ENCODE measurements at places on chromosomes 5 and 9.

GRCh38 chr5:53099546-53099945 is 10.0 kb downstream of the MOCS2 start:
- no peak for DNase-seq

DNA sequence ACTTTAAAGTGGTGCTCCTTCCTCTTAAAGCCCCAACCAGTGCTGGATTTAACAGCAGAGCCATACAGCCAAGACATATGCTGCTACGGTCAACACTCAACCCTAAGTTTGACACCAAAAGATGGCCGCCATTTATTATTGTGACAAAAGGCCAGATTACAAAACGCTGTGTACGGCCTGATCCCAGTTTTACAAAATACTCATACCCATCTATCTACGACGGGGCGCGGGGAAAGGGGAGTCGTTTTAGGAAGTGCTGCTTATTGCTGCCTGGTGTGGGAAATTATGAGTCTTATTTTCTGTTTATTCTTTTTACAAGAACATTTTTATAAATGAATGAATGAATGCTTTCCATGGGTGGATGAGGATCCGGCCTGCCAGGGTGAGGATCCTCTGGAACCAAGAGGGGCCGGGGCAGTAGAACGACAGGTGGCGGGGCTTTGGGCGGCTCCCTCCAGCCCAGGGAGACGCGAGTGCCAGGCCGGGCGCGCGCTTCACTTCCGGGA is 457 bp upstream of the IDNK start:
- no peak for DNase-seq

DNA sequence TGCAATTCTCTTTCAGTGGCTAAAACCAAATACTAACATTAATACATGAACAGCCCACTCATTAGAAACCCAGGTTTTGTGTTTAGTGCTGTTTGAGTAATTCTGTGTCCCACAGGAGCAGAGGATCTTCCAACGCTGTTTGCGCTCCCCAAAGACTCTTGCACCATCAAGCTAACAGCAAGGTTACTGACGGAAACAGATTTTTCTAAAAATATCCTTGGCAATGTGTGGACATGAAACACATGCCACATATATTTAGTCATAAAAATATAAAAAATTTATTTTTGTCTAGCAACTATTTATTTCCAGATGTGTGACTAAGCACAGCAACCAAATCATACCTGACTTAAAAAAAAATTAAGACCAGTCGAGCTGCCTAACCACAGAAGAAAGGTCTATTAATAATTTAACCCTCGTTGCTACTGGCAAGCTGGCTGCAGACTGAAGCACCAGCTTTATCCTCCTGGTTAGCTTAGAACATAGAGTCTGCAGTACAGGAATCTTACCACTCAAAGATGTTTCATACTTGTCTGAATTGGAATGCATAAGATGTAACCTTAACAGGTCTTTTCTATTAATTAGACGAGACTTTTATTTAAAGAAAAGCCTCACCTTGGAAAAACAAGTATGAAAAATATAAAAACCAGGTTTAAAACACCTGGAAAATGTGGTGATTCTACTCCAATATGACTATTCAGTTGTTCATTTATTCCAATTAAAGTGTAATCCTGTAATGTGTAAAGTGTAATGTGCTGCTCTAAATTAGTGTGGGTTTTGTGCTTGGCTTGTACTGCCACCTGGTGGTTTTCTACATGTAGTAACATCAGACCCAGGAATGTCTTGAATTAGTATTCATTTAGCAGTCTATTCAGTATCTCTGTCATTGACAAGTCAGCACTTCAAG is 272.5 kb downstream of the EPB41L4A start:
- peak; percentile 54 for DNase-seq

DNA sequence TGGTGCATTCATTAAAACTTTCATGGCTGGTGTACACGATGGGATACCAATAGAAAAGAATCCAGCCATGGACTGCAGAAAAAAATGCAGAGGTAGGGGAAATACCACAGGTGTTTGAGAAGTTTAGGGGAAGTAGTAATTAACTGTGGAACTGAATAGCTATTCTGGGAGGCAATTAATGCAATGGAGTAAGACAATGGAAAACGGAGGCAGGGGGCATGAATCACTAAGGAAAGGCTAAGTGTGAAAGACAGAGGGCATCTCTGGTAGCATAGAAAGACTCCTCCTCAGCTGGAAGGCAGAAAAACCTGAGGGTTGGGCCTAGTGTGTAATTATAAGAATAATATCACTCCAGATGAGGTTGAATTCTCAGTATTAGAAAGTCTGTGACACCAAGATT is 30.9 kb upstream of the NPR3 start:
- no peak for DNase-seq

DNA sequence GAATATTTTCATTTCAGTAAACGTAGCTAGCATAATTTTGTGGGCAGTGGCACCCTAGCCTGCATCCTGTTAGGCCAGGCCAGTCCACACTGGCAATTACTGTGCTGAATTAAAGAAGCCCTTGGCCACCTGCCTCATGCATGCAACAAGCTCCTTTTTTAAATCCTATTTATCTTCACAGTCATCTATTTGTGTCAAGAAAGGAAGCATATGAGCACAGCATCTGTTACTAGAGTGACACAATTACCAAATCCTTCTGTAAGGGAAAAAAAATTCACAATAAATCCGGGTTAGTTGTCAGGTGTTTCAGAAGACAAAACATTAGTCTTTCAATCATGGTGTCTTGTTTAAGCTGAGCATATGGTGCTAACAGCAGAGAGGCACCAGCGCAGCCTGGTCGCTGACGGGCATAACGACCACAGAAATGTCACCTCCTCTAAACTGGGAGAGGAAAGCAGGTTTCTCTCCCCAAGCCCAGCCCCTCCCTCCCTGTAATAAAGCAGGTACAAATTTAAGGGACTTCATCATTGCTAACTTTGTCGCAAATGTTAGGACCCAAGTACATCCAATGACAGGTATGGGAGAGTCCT is 520.6 kb downstream of the CTNND2 start:
- no peak for DNase-seq

DNA sequence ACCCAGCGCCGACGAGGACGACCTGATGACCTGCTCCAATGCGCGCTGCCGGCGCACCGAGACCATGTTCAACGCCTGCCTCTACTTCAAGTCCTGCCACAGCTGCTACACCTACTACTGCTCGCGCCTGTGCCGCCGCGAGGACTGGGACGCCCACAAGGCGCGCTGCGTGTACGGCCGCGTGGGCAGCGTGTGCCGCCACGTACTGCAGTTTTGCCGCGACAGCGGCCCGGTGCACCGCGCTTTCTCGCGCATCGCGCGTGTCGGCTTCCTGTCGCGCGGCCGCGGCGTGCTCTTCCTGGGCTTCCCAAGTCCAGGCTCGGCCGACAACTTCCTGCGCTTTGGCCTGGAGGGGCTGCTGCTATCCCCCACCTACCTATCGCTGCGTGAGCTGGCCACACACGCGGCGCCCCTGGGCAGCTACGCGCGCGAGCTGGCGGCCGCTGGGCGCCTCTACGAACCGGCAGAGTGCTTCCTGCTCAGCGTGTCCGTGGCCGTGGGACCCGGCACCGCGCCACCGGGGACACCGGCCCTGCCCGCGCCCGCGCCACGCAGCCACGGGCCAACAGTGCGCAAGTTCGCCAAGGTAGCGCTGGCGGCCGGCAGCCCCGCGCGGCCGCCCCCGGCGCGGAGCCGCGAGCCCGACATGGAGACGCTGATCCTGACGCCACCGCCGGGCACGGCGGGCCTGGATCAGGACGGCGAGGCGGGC is 2.7 kb upstream of the PHPT1 start:
- DNase-seq, result no peak

DNA sequence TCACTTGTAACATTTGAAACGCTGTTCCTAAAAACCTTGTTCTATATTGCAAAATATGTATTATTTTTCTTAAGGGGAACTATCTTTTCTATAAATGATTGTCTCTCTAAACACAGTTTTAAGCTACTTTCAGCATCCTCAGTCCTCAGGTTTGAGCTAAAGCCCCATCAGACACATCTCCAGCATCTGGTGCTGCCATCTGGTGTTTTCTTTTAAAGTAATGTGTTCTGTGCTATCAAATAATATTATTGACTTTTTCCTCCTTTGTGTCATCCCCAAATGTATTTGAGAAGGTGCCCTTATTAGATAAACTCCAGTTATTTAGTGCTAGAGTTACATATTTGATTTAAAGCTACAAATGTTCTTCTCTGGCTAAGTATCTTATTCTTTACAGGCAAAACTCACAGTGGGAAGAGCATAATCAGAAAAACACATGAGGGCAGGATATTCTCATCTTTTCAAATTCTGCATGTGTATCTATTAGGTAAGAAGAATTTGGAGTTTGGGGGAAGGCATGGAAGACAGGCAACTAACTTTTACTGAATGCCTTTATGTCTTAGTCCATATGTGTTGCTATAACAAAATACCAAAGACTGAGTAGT is 27.5 kb downstream of the ZNF474 start:
- DNase-seq, result peak; percentile 44

- DNase-seq, result no peak
Measured at GRCh38 chr5:66621146-66621545, 25.0 kb downstream of the MAST4 start.

DNA sequence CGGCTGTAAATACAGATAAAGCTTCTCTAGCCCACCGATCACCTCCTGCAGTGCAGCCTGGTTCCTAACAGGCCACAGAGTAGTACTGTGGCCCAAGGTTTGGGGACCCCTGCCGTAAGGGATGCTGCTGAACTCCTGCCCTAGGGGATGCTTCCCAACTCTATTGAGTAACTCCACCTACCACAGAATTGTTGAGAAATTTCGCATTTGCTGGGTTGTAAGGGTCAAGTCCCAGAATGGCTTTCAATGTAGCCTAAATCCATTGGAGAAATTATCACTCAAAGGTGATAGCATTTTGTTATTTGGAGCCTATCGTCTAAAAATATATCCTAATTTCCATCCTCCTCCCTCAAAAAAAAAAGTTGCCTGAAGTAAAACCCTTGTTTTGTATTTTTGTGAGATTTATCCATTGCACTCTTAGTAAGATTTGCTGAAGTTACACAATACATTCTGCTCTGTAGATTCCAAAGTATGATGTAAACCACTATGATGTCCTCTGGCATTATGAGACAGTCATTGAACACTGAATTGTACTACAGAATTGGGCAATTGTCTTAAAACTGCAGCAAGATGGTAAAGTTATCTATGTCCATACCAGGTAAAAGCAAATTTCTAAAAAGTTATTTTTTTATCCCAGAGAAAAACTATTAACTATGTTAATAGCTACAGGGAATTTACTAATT is 14.0 kb downstream of the ACTBL2 start:
- DNase-seq, result no peak

- no peak for DNase-seq
Measured at GRCh38 chr5:52771343-52772039, 16.2 kb upstream of the ITGA1 start.

GRCh38 chr9:72622186-72622585 is 100.8 kb downstream of the TMC1 start:
- no peak for DNase-seq

DNA sequence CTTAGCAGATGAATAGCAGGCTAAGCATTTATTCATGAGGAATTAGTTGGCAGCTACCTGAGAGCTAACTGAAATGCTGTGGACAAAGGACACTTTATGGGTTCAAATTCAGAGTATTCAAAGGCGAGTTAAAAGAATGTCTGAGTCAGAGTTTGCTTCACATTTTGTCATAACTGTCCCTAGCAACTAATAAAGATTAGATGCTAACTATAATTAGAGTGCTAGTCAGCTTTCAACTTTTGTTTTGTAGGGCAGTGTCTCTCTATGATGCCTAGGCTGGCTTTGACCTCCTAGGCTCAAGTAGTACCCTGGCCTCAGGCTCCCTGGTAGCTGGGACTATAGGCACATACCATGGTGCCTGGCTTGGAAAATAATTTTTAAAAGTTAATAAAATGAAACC is 4.6 kb downstream of the SMC5 start:
- DNase-seq, result no peak

DNA sequence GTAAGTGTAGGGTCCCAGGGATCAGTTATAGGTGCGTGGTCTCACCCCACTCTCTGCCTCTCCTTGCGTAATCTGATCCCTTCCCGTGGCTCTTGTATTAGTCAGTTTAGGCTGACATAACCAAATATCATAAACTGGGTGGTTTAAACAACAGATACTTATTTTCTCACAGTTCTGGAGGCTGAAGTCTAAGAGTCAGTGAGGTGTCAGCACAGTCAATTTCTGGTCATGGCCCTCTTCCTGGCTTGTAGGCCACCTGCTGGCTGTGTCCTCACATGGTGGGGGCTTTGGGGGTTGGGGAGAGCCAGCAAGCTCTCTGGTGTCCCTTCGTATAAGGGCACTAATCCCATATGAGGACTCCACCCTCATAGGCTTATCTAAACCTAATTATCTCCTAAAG is 32.3 kb downstream of the CARTPT start:
- DNase-seq, result no peak

GRCh38 chr9:33445389-33446239 is 1.8 kb downstream of the AQP3 start:
- no peak for DNase-seq

- DNase-seq, result no peak
Measured at GRCh38 chr9:38393128-38393796, 760 bp downstream of the ALDH1B1 start.

- no peak for DNase-seq
Measured at GRCh38 chr9:100309992-100310391, 42.8 kb downstream of the TEX10 start.

GRCh38 chr5:4674166-4674565 is 466.0 kb upstream of the ADAMTS16 start:
- no peak for DNase-seq

GRCh38 chr9:32004431-32005076 is 379.9 kb upstream of the ACO1 start:
- no peak for DNase-seq

GRCh38 chr5:68282001-68282400 is 66.4 kb downstream of the PIK3R1 start:
- DNase-seq, result no peak

DNA sequence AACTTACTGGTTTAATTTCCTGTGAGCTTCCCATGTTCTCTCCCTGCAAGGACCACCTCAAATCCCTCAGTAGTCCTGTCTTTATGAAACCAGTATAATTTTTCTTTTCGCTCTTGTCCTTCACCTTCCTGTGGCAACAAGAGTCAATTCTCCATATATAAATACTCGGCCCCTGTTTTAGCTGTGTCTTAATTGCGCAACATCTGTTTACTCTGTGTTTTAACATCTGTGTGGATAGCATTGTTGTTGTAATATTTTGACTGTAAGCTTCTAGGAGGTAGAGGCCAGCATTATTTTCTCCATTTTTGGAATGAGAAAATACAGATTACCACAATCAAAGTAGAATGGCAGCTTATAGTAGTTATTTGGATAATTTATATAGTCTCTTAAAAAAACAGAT is 30.2 kb upstream of the CDKN2B start:
- no peak for DNase-seq

DNA sequence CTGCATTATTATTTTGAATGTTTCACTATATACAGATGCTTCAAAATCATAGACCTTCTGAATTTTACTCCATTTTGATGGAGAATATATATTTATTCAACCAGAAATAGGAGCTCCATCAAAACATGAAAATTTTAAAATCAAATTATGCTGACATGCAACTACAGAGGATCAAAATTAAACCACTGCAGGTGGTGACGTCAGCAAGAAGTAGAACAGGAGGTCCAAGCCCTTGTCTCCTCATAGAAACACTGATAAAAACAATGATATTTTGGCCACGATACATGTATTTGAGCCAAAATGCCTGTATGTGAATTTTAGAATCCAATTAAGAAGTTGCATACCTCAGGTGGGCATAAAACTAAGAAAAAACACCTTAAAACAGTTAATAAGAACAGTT is 236.6 kb upstream of the FBXL7 start:
- no peak for DNase-seq

Data from smooth muscle cell of the brain vasculature (primary cell).